ENCODE measurements at places on chromosomes 4 and X.

GRCh38 chr4:153402366-153402765 is 57.9 kb downstream of the MND1 start:
- DNase-seq, result no peak

- no peak for DNase-seq
Measured at GRCh38 chr4:182694551-182694950, 222.6 kb downstream of the DCTD start.

DNA sequence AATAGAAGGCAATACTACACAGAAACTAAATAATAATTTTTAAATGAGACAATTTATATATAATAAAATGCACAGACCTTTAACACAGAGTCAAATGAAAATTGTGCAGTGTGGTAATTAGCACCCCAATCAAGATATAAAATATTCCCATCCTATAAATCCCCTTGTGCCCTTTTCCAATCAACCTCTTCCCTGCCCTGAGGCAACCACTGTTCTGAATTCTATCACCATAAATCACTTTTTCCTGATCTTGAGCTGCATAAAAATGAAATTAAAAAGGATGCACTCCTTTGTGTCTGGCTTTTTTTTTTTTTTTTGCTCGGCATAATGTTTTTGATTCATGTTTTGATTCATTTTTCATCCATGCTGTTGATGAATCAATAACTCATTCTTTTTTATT is 107.0 kb downstream of the ATP8A1 start:
- no peak for DNase-seq

GRCh38 chr4:40378619-40379018 is 43.5 kb downstream of the CHRNA9 start:
- DNase-seq, result no peak

DNA sequence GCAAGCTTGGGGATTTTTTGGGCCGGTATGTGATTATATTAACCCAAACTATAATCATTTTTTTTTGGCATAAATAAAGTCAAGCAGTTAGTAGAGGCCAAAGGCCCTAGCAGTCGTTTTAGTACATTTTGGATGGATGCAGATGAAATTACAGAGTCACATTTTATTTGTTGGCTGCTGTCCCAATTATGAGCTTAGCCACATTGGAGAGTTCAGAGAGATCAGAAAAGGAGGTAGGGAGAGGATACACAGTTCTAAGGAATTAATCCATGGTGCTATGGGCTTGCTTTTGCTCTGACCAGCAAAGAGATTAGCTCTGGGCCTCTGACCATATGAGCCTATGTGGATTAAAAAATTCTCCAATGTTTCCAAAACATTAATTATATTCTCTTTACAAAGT is 395.1 kb downstream of the RAPGEF2 start:
- DNase-seq, result no peak

DNA sequence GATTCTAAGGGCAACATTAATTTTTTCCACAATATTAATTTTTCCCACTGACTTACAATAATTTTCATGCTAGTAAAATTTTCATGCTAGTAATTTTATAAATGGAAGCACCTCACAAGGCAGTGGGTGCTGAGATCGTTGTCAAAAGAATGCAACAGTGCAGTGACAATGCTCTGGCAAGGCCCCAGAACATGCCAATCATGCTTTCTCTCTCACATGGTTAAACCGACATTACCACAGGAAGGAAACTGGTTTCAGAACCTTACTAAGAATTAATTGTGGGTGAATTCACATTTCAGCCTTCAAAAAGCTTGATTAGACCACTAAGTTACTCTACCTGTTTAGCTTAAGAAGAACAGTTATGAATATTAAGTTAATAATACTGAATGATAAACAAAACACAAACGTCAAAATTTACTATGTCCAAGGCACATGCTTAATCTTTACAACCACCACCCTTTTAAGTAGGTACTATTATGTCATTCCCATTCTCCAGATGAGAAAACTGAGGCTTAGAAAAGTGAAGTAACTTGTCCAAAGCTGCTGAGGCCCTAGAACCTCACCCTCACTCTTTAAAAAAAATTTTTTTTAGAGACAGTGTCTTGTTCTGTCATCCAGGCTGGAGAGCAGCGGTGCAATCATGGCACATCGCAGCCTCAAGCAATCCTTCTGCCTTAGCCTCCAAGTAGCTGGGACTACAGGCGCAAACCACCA is 10.0 kb upstream of the OPHN1 start:
- no peak for DNase-seq

- DNase-seq, result no peak
Measured at GRCh38 chrX:72620550-72621145, 48.0 kb upstream of the HDAC8 start.

DNA sequence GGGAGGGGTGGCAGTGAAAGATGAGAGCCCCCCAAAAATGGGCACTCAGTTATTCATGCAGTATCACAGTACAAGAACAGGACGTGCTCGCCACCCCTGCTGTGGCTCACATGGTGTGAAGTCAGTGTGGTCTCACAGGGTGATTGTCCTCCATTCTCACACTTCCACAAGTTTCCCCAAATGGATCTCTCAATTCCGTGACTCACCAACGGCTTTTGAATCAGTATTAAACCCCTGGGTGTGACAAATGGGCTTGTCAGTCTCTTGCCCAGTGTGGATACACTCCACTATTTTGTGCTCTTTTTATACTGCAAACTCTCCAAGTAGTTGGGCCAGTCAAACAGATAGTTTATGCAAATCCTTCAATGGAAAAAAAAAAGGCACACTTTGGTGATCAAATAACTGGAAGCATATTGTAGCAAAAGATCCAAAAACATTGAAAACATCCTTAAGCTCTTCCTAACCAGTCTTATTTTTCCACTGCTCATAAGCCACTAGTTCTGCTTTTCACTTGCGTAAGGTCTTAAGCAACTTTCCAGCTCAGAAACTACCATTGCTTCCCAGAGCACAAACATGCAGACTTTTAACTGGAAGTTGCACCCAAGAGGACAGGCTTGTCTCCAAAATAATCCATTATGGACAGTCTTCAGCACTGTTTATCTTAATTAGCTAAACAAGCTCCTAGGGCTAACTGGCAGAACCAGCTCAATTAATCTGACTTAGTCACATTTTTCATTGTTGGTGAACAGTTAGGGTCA is 365.7 kb downstream of the PPP3CA start:
- no peak for DNase-seq

DNA sequence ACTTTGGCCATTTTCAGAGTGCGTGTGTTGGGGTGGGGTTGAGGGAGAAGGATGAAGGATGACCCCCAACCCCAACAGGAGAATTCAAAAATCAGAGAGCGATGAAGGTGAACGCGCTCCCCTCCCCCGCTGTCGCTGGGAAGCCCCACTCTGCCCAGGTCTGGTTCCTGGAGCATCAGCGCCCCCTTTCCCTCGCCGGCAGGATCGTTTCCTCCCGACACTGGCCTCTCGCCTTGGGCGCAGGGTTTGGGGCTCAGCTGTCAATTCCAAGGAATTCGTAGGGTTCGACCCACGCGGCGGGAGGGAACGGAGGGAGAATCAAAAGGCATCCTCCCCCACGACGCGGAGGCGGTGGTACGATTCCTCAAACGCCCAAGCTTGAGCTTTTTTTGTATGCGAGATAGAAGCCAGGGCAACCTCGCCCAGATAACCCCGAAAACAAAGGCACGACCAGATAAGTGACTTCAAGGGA is 1.0 kb upstream of the PDGFRA start:
- DNase-seq, result no peak

DNA sequence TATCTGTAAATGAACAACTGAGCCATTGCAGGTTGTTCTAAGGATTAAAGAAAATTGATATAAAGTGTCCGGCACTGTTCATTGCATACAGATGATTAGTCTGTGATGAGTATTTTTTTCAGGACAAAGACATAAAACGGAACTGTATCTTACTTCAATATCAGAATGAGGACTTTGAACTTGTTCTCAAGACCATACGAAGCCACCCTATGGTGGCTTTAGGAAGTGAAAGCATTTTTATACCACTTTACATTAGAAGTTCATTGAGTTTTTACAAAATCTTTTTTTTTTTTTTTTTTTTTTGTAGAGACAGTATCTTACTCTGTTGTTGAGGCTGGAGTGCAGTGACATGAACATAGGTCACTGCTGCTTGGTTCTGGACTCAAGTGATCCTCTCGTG is 45.2 kb upstream of the TRIM2 start:
- no peak for DNase-seq

GRCh38 chr4:94714365-94715160 is 43.2 kb upstream of the BMPR1B start:
- DNase-seq, result no peak

DNA sequence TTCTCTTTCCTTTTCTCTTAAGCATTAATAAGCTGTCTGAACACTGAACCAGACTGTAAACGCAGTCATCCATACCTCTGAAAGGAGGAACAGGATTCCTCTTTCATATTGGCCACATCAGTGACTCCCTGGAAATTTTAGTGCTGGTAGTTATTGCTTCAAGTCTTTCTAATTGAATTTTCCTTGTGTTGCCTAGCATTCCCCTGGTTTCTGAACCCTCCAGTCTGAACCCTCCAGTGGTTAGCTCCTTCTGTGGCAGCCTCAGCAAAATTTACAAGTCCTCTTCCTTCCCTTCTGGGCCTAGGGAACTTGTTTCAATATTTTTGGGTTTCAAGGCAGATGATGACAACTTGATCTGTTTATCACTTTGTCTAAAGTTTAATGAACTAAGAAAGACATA is 7.9 kb downstream of the SPARCL1 start:
- no peak for DNase-seq

- DNase-seq, result no peak
Measured at GRCh38 chr4:22524895-22525294, 9.0 kb upstream of the ADGRA3 start.
